ENCODE measurements at places on chromosomes 7 and 10.

DNA sequence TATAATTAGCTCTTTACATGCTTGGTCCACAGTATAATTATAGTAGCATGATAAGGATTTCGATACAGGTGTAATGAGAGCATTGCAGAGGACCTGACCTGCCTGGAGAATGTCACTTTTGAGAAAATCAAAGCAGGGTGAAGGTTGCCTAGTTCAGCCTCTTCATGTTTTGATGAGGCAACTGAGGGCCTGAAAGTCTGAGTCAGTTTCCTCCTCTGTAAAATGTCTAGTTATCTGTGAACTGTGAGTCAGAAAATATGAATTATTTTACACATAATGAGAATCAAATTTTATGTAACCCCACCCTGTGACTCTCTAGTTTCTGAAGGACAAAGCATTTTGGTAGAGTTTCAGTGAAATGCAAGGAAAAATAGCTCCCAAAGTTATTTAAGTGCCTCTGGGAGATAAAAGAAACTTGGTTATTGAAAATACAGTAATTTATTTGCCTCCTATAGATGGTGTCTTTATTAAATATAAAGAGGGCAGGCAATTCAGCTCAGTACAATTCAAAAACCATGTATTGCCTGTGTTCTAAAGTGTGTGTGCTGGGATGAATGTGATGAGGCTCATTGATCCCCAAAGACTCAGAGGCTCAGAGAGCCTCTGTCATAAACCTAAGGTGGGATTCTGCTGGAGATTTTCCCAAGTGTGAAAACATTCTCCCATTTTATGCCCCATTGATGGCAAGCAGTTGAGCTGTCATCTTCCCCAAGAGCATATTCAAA is 37.3 kb upstream of the SAMD9L start:
- H3K36me3 ChIP-seq, result no peaks in the 10 kb centered on the region
- peaks cover 16% of the 10 kb centered on the region for H3K27me3 ChIP-seq
- no peak for ATAC-seq
- no peaks in the 10 kb centered on the region for H3K4me1 ChIP-seq

GRCh38 chr7:130444751-130445407 is 4.1 kb upstream of the CEP41 start:
- no peak overlapping the region for H3K4me3 ChIP-seq
- ATAC-seq, result no peak
- H3K4me1 ChIP-seq, result peaks cover 10% of the 10 kb centered on the region

- no peaks in the 10 kb centered on the region for H3K27me3 ChIP-seq
- H3K4me1 ChIP-seq, result no peaks in the 10 kb centered on the region
- ATAC-seq, result no peak
- no peaks in the 10 kb centered on the region for H3K36me3 ChIP-seq
- H3K4me3 ChIP-seq, result no peak overlapping the region
- H3K27ac ChIP-seq, result no peak overlapping the region
These were observed 350.3 kb downstream of the GPAM start for GRCh38 chr10:111833251-111833650.

DNA sequence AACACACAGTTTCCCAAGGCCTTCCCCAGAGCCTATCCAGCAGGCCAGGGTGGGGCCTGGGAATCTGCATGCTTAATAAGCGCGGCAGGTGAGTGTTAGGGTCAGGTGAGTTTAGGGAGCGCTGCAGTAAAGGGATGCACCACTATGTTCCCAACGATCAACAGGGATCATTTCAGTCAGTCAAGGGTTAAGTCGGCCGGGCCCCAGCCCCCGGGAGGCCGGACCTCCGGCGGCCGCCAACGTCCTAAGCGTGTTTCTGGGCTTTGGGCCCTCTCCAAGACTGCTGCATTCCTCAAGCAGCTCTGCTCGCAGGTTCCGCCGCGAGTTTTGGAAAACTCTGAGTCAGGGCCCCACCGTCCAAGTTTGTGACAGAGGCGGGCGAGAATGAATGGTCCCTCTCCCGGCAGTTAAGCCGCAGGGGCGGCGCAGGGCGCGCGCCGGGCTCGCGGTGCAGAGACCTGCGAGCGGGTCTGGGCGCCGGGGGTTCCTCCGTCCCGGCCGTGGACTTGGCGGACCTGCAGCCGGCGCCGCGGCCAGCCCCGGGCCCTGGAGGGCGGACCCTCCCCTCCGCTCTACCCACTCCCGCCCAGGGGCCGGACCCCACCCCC is 81.6 kb downstream of the ARHGAP22 start:
- peaks cover 17% of the 10 kb centered on the region for H3K4me1 ChIP-seq
- peak; percentile 3 for ATAC-seq
- H3K36me3 ChIP-seq, result peaks cover 6% of the 10 kb centered on the region
- no peak overlapping the region for H3K4me3 ChIP-seq
- H3K27ac ChIP-seq, result no peak overlapping the region

GRCh38 chr7:90747516-90747915 is 151.4 kb downstream of the CDK14 start:
- ATAC-seq, result no peak
- no peak overlapping the region for H3K4me3 ChIP-seq

DNA sequence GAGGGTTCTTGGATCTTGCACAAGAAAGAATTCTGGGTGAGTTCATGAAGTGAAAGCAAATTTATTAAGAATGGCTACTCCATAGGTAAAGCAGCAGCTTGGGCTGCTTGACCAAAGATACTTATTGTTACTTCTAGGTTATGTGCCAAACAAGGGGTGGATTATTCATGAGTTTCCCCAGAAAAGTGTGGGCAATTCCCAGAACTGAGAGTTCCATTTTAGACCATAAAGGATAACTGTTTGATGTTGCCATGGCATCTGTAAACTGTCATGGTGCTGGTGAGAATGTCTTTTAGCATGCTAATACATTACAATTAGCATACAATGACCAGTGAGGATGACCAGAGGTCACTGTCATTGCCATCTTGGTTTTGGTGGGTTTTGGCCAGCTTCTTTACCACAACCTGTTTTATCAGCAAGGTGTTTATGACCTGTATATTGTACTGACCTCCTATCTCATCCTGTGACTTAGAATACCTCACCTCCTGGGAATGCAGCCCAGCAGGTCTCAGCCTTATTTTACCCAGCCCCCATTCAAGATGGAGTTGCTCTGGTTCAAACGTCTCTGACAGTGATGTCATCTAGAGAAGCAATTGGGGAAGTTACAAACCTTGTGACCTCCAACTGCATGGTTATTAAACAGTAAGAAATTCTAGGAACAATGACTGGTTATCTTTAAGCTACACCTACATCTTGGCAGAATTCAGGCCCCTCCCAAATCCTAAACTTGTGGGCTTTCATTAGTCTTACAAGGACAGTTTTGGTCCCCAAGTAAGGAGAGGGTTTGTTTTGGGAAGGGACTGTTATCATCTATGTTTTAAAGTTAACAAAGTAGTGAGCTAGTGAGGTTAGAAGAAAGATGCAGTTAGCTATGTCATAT is 48.0 kb upstream of the INHBA start:
- no peak for ATAC-seq
- H3K4me3 ChIP-seq, result no peak overlapping the region
- no peaks in the 10 kb centered on the region for H3K27me3 ChIP-seq
- H3K27ac ChIP-seq, result no peak overlapping the region
- H3K36me3 ChIP-seq, result no peaks in the 10 kb centered on the region

GRCh38 chr10:129693382-129693781 is 226.3 kb downstream of the MGMT start:
- H3K4me1 ChIP-seq, result peaks cover 7% of the 10 kb centered on the region
- H3K27me3 ChIP-seq, result no peaks in the 10 kb centered on the region
- peaks cover 19% of the 10 kb centered on the region for H3K36me3 ChIP-seq
- H3K4me3 ChIP-seq, result no peak overlapping the region
- ATAC-seq, result no peak

- H3K27me3 ChIP-seq, result no peaks in the 10 kb centered on the region
- no peak overlapping the region for H3K27ac ChIP-seq
- no peaks in the 10 kb centered on the region for H3K4me1 ChIP-seq
These were observed 232.1 kb downstream of the FZD1 start for GRCh38 chr7:91496251-91496820.

DNA sequence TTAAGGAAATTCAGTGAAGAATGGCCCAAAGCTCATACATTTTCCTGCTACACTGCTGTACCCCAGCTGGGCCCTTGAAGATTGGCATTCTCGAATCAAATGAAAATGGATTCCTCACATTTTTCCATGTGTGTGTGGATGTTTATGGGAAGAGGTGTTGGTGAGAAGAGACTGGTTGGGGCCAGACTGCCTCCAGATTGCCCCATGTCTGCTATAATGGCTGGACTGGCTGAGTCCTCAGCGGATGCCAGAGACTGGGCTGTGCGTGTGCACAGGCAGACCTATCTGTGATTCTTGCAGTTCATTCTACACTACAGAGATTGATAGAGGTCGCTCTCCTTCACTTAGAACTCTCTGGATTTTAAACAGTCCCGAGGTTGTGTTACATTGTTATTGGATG is 183.6 kb upstream of the GDF10 start:
- H3K27ac ChIP-seq, result no peak overlapping the region
- no peak for ATAC-seq
- H3K4me1 ChIP-seq, result no peaks in the 10 kb centered on the region
- no peak overlapping the region for H3K4me3 ChIP-seq

DNA sequence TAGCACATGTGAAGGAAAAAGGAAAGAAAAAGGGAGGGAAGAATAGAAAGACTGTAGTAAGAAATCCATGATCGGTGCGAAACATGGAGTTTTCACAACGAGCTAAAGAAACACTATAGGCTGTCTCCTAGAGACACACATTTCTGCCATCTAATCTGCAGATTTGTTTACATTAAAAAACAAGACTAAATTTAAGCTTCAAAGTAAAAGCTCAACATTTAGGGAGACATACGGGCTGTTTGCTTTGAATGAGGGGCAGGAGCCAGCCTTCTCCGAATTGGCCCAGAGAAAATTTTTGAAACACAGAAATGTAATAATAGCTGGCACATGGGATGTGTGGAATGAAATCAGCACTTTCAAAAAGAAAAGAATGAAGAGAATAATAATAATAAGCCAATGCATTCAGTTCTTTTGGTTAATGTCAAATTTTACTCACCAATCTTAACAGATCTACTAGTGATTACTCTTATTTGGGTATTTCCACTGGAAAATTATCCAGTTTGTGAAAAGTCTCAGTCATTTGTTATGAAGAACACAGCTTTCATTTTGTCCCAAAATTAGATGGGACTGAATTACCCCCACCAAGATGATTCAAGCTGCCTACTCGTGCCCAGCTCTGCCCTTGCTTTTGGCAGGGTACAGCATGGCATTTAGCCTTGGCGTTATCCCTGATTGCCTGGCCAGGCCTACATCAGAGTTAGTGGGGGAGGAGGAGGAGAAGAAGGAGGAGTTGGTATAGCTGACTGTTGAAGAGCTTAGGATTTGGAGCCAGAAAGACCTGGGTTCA is 47.1 kb downstream of the MTURN start:
- peaks cover 38% of the 10 kb centered on the region for H3K4me1 ChIP-seq
- H3K4me3 ChIP-seq, result no peak overlapping the region
- no peak overlapping the region for H3K27ac ChIP-seq
- no peak for ATAC-seq
- H3K27me3 ChIP-seq, result no peaks in the 10 kb centered on the region
- H3K36me3 ChIP-seq, result peaks cover 6% of the 10 kb centered on the region

- no peak for ATAC-seq
- no peak overlapping the region for H3K27ac ChIP-seq
- H3K4me1 ChIP-seq, result no peaks in the 10 kb centered on the region
- H3K4me3 ChIP-seq, result no peak overlapping the region
- H3K36me3 ChIP-seq, result no peaks in the 10 kb centered on the region
These were observed 495.9 kb upstream of the ANKRD30A start for GRCh38 chr10:36629476-36629875.

- H3K27ac ChIP-seq, result no peak overlapping the region
- no peaks in the 10 kb centered on the region for H3K27me3 ChIP-seq
- ATAC-seq, result no peak
- peaks cover 10% of the 10 kb centered on the region for H3K4me1 ChIP-seq
- no peak overlapping the region for H3K4me3 ChIP-seq
- H3K36me3 ChIP-seq, result peaks cover 15% of the 10 kb centered on the region
These were observed 46.5 kb downstream of the FAS start for GRCh38 chr10:89037096-89037495.

DNA sequence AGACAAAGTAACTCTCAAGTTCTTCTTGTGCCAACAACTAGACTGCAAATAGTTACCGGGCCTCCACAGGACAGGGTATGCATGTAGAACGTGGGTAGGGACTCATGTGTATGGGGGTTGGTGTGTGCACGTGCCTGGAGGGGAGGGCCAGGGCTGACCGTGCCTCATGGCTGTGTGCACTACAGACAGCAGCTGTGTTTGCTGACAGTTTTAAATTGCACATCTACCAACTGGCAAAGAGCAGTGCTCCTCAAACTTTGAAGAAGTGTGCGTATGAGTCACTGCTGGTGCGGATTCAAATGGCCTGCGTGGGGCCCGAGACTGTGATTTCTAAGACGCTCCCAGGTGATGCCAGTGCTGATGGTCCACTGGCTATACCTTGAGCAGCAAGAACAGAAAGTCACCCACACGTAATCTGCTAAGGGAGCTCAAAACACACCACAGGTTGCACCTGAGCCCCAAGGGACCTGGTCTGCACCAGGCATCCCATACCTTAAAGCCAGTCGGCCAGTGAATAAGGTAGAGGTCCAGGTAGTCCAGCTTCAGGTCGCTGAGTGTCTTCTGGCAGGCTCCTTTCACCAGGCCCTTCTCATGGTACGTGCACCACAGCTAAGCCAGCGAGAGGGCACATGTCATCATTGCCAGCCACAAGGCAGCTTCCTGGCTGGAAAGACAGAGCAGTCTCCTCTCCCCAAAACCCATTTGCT is 8.5 kb downstream of the AKR1B1 start:
- no peak for ATAC-seq
- H3K27ac ChIP-seq, result no peak overlapping the region
- no peaks in the 10 kb centered on the region for H3K27me3 ChIP-seq
- no peak overlapping the region for H3K4me3 ChIP-seq
- H3K4me1 ChIP-seq, result peaks cover 32% of the 10 kb centered on the region

DNA sequence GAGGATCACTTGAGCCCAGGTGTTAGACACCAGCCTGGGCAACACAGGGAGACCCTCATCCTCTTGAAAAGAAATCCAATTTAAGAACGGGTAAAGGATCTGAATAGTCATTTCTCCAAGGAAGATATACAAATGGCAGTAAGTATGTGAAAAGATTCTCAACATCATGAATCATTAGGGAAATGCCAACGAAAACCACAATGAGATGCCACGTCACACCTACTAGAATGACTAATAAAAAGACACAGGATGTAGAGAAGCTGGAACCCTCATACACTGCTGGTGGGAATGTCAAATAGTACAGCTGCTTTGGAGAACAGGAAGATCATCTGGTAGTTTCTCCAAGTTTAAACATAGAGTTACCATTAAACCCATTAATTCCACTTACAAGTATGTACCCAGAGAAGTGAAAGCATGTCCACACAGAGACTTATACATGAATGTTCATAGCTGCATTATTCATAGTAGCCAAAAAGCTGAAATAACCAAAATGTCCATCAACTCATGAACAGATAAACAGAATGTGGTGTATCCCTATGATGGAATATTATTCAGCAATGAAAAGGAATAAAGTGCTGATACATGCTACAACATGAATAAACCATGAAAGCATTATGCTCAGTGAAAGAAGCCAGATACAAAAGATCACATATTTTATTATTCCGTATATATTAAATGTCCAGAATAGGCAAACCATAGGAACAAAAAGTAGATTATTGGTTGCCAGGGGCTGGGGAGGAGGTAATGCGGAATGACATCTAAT is 13.1 kb upstream of the ZMIZ2 start:
- H3K4me1 ChIP-seq, result peaks cover 13% of the 10 kb centered on the region
- H3K27ac ChIP-seq, result peak overlapping the region; percentile 69
- ATAC-seq, result peak; percentile 85
